H7 (cell line): ENCODE measurements at places on chromosomes 5 and 9. TPM values are rescaled to one million over a fixed set of nuclear protein-coding genes. Genes with fewer than 3 reads are reported as not detected.

The SLC6A7 gene
- not detected in 2 replicates for total RNA-seq

The C9 gene
- total RNA-seq, result not detected in 2 replicates

The CATSPER3 gene
- 0.07 TPM in 1 of 2 replicates, not detected in the other for total RNA-seq

The TMOD1 gene
- total RNA-seq, result 0.52 and 1.9 TPM in 2 replicates

The CRHBP gene
- 1.00 and 2.3 TPM in 2 replicates for total RNA-seq

The UBE2QL1 gene
- total RNA-seq, result 0.17 and 0.52 TPM in 2 replicates

The TMCO6 gene
- total RNA-seq, result 27.1 and 34.4 TPM in 2 replicates
